ENCODE measurements at places on chromosomes 12 and 14.

GRCh38 chr12:52278575-52279421 is 4.4 kb downstream of the KRT86 start:
- DNase-seq: no peak

DNA sequence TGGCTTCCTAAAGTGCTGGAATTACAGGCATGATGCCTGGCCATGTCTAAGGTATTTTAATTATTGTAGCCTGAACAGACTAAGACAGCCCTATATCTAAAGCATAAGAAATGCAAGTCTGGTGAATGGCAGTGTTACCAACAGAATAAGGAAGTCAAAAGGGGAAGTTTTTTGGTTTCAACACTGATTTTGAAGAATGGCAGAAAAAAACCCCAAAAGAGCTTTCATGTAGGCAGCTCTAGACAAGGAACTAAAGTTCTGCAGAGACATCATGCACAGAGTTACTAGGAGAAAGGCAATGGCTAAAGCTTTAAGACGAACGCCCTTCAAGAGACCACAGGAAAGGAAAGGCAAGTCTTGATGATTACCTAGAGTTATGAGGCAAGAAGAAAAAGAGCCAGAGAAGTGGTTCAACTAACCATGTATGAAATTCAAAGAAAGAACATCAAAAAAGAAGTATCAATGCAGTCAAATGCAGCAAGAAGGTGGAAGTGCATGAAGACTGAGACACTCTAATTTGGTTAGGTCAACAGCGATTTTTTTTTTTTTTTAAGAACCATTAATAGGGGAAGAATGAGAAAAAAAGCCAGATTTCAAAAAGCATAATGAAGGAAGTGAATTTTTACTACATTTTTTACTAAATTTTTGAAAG is 50.8 kb downstream of the RPS6KA5 start:
- DNase-seq: no peak

DNA sequence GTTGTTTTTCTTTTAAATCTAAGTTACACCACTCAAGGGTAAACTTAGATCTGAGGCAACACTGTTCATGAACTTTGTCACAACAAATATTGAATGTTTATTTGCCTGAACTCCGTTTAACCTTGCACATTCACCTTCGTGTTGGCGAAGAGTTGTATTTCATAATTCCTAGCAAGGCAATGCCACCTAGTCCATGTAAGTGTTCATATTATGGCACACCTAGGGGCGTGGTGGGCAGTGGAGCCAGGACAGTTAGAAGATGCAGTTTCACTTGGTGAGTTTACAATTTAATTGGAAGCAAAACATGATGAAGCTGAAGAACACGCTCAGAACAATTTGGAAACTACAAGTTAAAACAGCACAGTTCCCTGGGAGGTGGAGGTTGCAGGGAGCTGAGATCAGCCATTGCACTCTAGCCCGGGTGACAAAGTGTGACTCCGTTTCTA is 30.4 kb upstream of the GNPNAT1 start:
- DNase-seq: no peak

DNA sequence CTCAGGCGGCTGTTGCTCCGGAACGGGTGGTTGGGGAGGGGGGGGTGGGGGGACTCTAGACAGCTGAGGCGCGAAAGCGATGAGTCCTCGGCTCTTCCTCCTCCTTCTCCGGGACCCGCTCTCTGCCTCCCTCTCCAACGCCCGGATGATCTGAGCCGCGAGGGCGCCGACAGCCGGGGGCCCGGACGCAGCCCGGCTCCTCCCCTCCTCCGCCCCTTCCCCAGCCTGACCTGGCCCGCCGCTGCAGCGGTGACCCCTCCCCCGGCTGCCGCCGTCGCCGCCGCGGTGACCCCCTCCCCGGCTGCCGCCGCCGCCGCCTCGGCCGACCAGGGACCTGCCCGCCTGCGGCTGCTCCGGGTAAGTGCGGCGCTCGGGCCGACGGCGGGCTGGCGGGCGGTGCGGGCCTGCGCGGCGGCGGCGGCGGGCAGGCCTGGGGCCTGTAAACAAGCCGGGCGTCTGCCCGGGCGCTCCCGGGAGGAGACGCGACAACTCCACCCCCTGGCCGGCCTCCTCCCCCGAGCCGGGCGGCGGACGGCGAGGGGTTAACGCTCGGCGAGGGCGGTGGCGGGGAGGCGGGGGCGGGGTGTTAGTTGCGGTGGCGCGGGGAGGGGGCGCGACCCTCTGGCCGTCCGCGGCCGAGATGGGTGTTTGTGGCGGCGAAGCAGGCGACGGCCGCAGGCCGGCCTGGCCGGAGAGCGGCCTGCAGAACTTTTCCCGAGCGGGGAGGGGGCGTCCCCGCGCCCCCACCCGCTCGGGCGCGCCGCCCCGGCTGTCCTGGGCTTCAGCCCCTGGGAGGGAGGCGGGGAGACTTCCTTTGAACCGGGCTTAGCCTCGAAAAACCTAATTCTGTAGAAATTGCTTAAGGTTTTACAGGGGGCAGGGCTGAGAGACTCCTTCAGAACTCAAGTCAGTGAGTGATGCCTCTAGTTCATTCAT is 568 bp downstream of the PPM1A start:
- peak; percentile 90 for DNase-seq

DNA sequence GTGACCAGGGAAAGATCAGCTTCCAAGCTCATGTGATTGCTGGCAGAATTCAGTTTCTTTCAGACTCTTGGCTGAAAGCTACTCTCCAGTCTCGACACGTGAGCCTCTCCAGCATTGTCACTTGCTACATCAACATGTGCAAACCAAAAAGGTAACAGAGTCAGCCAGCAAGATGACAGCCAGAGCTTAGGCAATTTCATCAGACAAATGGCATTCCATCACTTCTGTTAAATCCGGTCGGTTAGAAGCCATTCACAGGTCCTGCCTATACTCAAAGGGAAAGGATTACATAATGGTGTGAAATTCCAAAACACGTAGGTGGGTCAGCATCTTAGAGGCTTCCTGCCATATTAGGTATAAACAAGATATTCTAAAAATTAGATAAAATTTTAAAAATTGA is 700.9 kb downstream of the AACS start:
- DNase-seq: no peak

DNA sequence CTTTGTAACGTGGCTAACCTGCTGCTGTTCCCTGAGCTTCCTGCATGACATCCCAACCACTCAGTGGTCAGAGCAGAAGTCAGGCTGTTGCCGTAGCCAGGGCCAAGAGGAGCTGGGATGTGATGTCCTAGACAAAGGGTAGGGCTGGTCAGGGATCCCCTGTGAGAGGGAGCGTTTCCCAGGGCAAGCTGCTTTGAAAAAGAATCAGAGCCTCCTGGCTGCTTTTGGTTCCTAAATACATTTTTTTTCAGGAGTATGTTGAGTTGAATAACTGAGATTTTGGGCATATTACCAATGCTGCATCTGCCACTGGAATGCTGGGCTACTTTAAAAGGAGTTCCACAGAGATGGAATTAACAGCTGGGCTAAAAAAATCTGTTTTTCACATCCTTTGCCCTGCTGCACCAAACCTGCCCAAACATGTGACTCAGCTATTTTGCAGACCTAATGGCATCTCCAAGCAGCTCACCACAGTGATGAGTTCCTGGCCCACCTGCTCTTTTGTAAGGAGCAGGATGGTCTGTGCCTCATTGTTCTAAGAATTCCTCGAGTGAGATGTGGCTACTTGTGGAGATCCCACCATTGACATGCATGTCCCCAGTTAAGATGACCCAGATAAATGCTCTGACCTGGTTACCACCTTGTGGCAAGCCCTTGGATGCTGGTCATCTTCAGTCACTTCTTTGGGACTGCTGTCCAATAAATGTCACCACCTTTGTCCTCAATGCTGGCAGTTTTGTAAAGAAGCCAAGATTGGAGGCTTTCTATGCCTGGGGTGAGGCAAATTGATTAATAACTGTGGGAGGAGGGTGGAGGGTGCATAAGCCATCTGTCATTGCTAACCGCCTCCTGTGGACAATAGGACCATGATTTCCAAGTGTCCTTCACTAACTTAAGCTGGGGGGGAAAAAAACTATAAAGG is 24.1 kb downstream of the ANKRD13A start:
- no peak for DNase-seq

DNA sequence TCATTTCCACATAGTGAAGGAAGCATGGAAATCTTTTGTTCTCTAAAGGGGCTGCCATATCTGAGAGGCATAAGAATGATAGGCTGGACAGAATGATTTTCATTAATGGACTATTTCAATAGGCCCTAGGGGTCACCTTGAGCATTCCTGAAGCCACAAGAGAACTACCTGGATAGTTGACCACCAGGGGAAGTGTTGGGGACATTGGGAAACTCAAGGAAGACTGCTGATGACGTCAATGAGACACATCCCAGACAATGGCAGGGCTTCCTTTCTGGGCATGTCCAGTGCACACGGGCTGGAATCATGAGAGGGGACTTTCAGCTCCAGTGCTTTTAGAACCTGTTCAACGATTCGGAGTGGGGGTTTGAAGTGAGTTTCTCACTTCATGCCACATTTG is 48.8 kb upstream of the CHST11 start:
- peak; percentile 23 for DNase-seq

DNA sequence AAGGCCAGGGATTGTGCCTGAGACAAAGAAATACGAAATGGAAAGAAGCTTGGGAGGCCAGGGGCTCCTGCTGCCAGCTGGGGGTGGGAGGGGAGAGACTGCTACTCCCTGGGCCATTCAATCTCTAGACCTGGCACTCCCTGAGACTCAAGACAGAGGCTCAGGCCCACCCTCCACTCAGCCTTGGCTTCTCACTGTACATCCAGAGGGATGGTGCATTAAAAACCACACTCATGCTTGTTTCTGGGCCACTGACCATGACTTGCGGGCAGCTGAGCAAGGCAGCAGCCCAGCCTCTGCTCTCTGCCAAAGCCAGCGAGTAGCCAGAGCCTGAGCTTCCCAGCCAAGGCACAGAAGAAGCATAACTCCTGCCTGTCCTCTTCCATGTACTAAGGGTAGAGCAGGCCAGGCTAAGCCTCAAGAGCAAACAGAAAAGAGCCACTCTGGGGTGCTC is 41.5 kb downstream of the PITPNM2 start:
- peak; percentile 63 for DNase-seq

GRCh38 chr12:31308116-31308515 is 17.8 kb downstream of the SINHCAF start:
- DNase-seq: no peak

GRCh38 chr12:126807312-126807865 is 1459.6 kb upstream of the TMEM132C start:
- DNase-seq: no peak

DNA sequence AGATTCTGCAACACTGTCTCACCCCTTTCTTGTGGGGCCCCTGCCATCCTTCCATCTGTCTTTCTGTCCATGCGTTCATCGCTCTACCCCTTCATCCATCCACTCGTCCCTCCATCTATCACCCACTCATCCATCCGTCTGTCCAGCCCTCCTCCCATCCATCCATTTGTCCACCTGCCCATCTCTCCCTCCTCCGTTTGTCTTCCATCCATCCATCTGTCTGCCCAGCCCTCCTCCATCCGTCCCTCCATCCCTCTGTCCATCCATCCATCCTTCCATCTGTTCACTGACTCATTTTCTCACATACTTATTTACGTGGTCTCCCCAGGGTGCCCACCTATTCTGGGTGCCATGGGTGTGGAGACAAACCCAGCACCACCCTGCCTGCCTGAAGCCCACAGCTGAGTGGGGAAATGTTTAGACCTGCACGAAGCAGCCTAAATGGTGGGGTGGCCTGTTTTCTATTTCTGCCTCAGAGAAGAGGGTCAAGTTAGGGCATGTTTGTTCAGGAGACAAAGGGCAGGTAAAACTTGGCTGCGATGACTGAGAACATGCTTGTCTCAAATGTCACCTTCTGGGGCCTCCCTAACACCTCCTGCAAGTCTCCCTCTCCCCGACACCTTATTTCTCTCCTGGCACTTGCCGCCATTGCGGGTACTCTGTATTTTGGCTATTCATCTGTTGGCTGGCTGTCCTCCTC is 2.8 kb upstream of the SLC25A47 start:
- no peak for DNase-seq

- DNase-seq: peak; percentile 47
These were observed 218.5 kb downstream of the NUAK1 start for GRCh38 chr12:105920161-105920684.

- DNase-seq: no peak
These were observed 17.1 kb upstream of the MDM2 start for GRCh38 chr12:68790952-68791234.

DNA sequence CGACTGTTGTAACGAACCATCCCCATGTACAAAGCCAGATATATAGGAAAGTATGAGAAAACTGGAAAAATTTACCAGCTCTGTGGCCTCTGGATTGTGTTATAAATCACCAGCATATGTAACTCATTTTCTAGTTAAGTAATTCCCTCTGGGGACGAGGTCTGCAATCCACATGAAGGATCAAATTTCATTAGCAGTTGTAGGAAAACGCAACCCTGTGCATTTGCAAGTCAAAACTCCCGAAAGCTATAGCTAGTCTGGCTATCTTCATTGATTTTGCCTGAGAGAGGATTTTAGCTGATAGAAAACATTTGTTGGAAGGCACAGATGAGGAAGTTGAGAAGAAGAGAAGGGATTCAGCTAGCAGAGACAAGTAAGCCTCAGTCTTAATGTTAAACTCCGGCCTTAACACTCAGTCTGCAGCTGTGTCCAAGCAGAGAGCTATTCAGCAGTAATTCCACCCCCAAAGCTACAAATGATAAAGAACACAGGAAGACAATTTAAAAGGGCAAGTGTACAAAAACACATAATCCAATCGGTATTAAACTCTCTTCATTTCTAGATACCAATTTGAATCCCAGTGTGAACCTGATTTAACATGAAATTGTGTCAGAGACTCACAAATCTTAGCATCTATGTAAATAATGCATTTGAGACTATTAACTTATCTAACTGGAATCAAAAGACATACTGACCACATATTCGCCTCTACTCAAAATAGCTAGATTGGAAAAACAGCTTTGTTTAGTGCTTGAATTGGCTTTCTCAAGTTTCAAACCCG is 54.2 kb upstream of the CERS5 start:
- peak; percentile 73 for DNase-seq

- DNase-seq: no peak
These were observed 6.3 kb upstream of the PUS1 start for GRCh38 chr12:131922772-131923171.

DNA sequence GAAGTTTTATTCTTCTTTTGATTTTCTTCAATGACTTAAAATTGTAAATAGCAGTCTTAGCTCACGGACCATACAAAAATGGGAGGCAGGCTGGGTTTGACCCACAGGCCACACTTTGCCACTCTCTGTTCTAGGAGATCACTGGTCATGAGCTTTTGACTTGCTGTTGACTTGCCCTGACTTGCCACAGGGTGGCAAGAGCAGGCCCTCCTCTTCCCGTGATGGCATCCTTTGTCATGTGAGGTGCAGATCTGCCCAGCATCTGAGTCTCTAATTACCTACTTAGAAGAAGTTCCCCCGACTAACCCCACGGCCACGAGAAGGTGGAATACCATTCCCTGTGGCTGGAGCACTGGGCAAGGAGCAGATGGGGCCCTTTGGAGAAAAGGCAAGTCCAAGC is 81.0 kb upstream of the SCAF11 start:
- no peak for DNase-seq
